ENCODE measurements at places on chromosomes 6 and 20.

- DNase-seq = no peak
Observed at GRCh38 chr6:44054721-44055559, 72.3 kb downstream of the MRPL14 start.

DNA sequence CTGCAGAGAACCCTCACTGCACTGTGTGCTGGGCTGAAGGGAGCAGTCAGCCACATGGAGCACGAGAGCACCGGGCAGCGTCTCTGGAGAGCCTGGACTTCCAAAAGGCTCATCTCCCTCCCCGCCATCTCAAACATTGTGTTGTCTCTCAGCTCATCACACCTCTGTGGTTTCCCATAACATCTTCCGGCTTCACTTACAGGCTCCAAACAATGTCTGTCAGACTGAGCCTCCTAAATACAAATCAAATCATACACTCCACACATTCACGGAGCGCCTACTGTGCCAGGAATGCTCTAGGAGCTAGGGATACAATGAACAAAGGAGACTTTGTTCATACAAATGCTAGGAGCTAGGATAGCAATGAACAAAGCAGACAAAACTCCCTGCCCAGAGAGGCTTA, 398.0 kb downstream of the RNGTT start:
- DNase-seq = no peak

DNA sequence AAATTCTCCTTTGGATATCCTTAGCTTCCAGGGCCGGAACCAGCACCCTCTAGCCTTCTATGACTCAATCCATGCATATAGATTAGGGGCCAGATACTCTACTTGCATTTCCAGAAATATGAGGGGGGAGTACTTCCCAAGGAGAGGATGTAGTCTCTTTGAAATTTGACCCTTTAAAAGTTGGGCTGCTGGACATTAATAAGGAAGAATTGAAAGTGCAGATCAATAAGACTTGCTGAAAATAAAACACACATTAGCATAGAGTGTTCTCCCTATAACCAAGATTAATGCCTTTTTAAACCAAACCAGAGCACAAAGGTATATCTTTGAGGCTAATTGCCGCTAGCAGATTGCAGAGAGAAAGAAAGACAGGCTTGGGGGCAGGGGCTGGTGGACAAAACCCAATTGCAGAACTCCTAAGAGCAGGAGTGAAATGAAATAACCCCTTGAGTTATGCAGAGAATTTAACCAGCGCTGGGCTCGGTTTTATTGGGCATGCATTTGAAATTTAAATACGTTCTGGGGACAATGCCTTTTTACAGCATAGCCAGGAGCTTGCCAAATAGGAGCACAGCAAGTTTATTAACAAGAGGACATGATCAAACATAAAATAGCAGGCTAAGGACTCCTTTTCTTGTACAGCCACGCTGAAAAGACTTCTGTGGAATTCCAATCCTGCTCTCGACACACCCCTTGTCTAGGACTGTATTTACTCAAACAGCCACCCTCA, 108.2 kb upstream of the SALL4 start:
- peak; percentile 36 for DNase-seq

DNA sequence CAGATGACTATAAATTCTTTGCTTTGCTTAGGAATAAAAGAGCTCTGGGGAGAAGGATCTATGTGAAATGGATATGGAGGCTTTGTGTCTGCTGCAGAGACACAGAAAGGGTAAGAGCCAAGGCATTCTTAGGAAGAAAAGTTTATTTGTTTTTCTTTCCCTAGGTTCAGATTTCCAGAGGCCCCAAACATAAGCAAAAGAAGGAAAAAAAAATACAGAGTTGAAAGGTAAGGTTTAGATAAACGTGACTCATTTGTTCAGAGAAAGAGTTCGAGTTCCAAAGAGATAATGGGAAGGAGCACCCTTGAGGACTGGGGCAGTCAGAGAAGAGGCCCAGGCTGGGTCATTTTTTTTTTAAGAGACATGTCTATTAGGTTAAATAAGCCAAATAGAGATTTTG, 27.4 kb upstream of the BMP5 start:
- no peak for DNase-seq

DNA sequence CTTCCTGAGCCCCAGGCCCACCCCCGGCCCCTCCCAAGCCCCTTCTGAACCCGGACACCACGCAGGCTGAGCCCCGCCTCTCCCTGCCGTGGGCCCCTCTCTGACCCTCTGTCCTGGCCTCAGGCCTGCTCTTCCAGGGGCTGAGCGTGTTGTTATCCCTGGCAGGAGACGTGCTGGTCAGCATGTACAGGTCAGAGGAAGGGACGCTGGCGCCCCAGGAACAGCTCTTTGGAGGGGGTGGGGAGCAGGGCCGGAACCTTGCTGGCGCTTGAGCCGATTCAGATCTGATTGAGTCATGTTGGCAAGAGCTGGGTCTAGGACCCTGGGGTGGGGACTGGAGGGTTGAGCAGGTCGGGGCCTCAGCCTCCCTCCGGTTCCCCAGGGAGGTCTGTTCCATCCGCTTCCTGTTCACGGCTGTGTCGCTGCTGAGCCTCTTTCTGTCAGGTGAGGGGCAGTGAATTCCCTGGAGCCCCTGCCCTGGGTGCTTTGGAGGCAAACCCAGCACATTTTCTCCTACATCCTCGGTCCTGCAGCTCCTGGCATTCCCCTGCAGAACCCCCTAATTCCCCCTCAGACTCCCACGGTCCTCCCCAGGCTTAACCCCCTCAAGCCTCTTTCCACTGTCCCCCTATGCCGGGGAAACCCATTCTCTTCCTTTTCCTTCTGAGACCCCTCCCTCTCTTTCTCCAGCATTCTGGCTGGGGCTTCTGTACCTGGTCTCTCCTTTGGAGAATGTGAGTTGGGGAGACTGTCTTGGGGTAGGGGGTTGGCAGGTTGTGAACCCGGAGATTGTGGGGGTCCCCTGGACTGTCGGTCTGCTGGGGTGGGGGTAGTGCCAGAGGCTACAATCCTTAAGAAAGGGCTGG, 2.0 kb downstream of the SPAG4 start:
- peak; percentile 93 for DNase-seq

GRCh38 chr6:5747379-5747778, 259.3 kb downstream of the NRN1 start:
- DNase-seq = no peak

- DNase-seq = no peak
Observed at GRCh38 chr6:41730531-41731436, 4.6 kb downstream of the TFEB start.

- DNase-seq = no peak
Observed at GRCh38 chr20:19907326-19908056, 109.7 kb upstream of the NAA20 start.

GRCh38 chr6:156533872-156534524, 243.2 kb upstream of the ARID1B start:
- DNase-seq = no peak

DNA sequence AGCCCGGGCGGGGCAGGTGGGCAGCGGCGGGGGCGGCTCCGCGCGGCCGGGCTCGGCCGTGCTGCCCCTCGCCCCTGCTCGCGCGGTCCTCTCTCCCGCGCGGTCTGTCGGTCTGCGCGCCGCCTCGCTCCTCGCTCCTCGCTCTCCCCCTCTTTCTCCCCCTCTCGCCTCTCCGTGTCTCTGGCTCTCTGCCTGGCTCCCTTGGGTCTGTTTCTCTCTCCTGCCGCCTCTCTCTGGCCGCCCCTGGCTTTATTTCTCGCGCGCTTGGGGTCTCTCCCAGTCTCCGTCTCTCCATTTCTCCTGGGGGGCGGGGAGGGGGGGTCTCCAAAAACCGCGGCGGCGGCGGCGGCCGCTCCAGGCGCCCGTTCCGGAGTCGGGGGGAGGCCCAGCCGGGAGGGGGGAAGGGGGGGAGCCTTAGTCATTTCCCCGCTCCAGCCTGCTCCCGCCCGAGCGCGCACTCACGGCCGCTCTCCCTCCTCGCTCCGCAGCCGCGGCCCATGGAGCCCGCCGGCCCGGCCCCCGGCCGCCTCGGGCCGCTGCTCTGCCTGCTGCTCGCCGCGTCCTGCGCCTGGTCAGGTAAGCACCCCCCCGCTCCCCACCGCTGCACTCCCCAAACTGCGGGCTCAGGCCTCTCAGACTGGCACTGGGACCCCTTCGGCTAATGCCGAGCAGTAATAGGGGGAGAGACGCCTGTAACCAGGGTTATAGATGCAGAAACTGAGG, at the start of gene SIRPA:
TSS of gene SIRPA (plus strand) at position 457 of the 723 bp plus-strand sequence. CDS start at position 498, 41 bp downstream.
- DNase-seq = peak; percentile 83

GRCh38 chr6:170464524-170464979, 88.6 kb downstream of the PSMB1 start:
- no peak for DNase-seq

GRCh38 chr6:122785891-122786290, 3.2 kb upstream of the SMPDL3A start:
- no peak for DNase-seq

DNA sequence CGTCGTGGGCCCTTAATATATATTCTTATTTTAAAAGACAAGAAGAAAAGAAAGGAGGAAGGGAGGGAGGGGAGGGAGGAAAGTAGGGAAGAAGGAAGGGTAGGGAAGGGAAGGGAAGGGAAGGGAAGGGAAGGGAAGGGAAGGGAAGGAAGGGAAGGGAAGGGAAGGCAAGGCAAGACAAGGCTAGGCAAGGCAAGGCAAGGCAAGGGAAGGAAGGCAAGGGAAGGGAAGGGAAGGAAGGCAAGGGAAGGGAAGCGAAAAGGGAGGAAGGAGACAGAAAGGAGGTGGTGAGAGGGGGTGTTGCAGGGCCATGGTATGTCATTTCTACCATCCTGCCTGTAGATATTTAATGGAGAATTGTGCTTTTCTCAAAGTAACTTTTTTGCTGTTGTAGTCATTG, 83.9 kb upstream of the BTBD3 start:
- DNase-seq = no peak

DNA sequence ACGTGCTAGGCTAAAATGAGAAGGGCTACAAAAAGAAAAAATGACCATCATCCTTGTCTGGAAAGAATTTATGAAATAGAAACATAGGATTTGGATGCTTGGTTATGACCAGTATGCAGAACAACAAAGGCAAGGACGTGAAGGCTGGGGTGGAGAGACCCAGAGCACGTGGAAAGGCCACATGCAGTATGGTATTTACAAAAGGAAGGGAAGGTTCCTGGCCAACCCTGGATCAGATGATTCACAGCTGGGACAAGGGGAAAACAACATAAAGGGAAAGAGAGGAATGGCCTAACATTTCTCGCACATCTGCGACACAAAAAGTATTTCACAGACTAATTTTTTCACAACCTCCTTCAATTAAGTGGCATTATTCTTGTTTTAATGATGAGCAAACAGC, 8.2 kb downstream of the STX7 start:
- DNase-seq = no peak

- no peak for DNase-seq
Observed at GRCh38 chr6:33443025-33443424, 11.4 kb upstream of the ZBTB9 start.

DNA sequence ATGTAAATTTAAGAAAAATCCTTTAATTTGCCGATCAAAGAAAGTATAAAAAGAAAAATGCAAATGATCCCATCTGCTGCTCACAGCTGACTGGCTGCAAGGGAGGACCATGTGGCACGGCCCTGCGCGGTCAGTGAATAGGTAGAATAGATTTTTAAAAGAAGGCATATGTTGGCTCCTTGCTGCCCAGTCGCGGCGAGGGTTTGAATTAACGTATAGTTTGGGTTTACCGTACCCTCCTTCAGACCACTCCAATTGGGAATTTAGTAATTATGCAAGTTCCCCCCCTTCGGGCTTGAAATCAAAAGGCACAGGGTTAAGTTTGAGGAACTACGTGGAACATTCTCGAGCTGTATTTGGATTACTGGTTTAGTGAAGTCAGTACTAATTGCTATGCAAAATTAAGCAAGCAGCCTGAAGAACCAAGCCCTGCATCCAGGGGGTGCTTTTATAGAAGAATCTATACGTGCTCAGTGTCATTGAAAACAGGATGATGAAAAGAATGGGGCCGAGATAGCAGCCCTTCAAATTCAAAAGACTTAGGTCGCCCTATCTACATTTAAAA, 1.1 kb upstream of the BEND3 start:
- DNase-seq = peak; percentile 53

GRCh38 chr6:89416796-89417195, 4.7 kb upstream of the RRAGD start:
- DNase-seq = no peak

- DNase-seq = no peak
Observed at GRCh38 chr6:106056746-106057390, 29.3 kb upstream of the PRDM1 start.
